ENCODE measurements at places on chromosomes 16 and 17.
A peak's percentile ranks its signal among the peaks of the same experiment; 100 is the strongest.

DNA sequence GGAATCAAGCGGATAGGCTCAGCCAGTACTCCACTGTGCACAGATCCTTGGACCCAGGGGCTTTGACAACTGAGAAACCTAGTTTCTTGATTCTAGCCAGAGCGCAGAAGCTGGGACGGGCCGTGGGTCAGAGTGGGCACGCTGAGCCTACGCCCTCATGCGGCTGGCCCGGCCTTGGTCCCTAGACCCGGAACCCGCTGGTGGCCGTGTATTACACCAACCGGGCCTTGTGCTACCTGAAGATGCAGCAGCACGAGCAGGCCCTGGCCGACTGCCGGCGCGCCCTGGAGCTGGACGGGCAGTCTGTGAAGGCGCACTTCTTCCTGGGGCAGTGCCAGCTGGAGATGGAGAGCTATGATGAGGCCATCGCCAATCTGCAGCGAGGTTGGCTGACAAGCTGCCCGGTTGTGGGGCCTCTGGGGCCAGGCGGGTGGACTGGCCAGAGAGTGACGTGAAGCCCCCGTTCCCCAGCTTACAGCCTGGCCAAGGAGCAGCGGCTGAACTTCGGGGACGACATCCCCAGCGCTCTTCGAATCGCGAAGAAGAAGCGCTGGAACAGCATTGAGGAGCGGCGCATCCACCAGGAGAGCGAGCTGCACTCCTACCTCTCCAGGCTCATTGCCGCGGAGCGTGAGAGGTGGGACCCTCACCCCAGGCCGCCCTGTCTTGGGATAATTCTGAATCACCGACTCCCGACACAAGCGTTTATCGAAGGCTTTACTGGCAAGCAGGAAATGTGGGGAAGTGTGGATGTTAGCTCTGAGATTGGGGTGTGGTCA, 946 bp downstream of the STUB1 start:
- DNase-seq: no peak

DNA sequence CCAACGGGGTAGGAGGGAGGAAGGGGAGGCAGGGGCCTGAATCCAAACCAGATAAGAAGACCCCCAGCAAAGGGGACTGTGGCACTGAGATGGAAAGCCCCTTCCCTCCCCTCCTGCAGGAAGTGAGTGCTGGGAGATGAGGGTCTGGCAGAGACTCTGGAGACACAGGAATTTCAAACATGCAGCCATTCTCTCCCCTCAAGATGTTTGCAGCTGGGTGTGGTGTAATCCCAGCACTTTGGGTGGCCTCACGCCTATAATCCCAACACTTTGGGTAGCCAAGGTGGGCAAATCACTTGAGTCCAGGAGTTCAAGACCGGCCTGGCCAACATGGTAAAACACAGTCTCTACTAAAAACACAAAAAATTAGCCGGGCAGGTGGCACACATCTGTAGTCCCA, 33.9 kb upstream of the FAAP100 start:
- no peak for DNase-seq

DNA sequence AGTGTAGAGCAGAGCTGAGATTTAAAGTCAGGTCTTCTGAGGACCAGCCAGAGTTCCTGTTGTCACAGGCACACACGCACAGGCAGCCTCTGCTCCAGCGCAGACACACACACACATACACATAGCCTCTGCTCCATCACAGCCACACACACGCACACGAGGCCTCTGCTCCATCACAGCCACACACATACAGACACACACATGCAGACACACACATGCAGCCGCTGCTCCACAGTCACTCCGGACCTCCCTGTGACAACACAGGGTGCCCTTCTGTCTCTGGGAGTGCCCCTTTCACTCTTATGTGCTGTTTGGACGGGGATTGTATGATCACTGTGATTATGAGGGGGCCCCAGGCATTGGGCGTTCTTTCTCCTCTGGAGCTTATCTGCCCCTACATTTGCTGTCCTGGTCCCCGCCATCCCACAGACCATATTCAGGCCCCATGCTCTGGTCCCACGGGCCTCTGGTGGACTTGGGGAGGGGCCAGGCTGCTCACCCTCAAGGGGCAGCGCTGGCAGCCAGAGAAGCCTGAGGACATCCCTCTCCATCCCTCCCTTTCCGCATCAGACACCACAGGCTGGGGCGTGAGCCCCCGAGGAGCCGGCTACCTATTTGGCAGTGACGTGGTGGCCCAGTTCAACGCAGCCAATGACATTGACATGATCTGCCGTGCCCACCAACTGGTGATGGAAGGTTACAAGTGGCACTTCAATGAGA, 7.5 kb downstream of the TBX6 start:
- DNase-seq: no peak

- peak; percentile 7 for DNase-seq
These were observed 15.8 kb upstream of the CCL5 start for GRCh38 chr17:35895636-35896587.

- no peak for DNase-seq
These were observed 3.4 kb upstream of the GHDC start for GRCh38 chr17:42197564-42198156.

GRCh38 chr17:14923981-14924380, 341.1 kb downstream of the PMP22 start:
- DNase-seq: no peak

DNA sequence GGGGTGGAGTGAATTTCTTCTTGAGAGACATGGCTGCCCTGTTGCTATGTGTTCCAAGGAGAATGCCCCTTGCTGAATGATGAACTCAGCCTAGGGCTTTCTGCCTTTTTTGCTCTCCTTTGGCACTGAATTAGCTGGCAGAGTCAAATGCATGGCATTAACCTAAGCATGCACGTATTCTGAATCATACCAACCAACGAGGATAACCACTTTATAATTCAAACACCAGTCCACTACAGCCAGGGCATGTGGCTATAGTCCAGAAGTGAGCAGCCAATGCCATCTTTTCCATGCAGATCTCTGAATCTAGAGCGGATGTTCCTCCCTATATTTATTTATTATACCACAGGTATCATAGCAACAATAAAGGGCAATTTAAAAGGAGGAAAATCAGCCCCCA, 15.7 kb downstream of the TMIGD1 start:
- DNase-seq: no peak

GRCh38 chr16:2819939-2820835, 3.1 kb downstream of the PRSS21 start:
- no peak for DNase-seq

GRCh38 chr17:78395155-78395554, 16.7 kb downstream of the PGS1 start:
- DNase-seq: no peak

- DNase-seq: no peak
These were observed 61.6 kb downstream of the GNA13 start for GRCh38 chr17:64994781-64995538.

DNA sequence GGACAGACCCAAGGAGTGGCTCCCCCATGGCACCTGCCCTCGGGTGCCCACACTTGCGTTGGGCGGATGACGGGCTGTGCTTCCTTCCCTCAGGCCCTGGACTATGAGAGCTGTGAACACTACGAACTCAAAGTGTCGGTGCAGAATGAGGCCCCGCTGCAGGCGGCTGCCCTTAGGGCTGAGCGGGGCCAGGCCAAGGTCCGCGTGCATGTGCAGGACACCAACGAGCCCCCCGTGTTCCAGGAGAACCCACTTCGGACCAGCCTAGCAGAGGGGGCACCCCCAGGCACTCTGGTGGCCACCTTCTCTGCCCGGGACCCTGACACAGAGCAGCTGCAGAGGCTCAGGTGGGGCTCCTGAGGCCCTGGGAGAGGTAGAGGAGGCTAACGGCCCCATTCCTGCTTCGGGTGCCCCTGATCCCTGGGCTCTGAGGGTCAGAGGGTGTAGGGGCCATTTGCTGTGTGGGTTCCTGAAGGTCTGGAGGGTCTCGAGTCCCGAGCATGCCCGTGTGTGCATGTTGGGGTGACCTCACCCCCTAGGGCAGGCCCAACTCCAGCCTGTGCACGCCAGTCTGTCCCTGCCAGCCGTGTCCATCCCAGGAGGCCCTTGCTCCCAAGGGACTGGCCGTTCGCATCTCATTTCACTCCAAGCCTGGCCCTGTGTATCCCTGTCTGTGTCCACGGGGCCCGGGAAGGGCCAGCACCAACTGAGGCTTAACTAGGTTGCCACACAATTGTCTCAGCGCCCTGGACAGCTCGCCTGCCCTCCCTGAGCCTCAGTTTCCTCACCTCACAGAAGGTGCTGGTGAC, 10.0 kb downstream of the SLC22A31 start:
- DNase-seq: no peak

GRCh38 chr16:9098377-9099090, 7.1 kb downstream of the HAPSTR1 start:
- DNase-seq: no peak

DNA sequence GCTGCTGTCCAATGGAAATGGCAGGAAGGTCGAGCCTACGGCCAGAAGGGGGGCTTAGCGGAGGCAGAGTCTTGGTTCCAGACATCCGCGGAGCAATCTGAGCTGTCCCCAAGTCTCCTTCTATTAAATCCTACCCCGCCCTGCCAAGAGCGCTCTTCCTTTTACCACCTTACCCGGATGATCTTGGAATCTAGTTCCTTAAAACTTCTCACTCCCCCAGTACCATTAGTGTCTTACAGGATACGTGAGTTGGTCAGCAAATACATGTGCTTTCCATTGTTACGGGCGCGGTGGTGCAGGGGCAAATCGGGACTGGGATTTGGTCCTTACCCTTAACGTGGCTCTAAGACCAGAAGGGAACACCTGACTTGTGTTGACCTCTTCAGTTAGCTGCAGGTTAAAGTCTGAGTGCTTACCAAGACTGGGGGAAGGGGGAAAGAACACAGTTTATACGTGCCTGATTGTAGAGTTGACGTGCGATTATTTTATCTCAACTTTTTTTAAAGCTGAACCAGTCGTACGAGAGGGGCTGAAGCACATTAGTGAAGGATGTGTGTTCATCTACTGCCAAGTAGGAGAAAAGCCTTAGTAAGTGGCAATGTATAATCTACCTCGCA, 495 bp downstream of the TXNDC17 start:
- DNase-seq: no peak

GRCh38 chr16:73383195-73383987, 335.5 kb upstream of the ZFHX3 start:
- DNase-seq: no peak

- DNase-seq: no peak
These were observed 9.8 kb downstream of the MPHOSPH6 start for GRCh38 chr16:82160226-82160625.

GRCh38 chr16:84096447-84097005, 20.2 kb downstream of the MBTPS1 start:
- DNase-seq: no peak

DNA sequence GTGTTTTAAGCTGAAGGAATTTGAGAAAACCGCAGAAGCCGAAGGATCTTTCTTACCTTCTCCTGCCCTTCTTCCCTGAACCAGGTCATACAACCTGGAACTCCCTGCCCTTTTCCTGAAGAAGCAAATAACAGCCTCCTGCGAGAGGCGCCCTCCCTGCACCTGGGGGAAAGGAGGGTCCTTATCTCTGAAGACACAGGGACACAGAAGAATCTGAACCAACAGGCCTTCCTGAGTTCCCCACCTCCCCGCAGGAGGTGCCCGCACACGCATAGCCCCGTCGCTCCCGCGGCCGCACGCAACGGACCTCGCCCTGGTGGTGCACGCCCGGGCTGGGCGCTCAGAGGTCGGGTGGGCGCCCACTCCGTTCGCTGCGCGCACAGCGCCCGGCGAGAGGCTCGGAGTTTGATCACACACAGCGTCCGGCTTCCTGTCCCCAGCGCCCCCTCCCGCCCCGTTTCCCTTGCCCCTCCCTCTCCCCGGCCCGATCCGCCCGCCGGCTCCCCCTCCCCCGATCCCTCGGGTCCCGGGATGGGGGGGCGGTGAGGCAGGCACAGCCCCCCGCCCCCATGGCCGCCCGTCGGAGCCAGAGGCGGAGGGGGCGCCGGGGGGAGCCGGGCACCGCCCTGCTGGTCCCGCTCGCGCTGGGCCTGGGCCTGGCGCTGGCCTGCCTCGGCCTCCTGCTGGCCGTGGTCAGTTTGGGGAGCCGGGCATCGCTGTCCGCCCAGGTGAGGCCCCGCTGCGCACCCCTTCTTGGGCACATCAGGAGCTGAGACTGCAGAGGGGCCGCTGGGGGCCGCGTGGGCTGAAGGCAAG, at the start of gene TNFSF12:
Gene TNFSF12 (plus strand): TSS at position 474 of the 816 bp plus-strand sequence. CDS start 96 bp downstream, at position 570.
- DNase-seq: no peak

GRCh38 chr17:2264067-2264860, 39.3 kb downstream of the SMG6 start:
- DNase-seq: no peak

DNA sequence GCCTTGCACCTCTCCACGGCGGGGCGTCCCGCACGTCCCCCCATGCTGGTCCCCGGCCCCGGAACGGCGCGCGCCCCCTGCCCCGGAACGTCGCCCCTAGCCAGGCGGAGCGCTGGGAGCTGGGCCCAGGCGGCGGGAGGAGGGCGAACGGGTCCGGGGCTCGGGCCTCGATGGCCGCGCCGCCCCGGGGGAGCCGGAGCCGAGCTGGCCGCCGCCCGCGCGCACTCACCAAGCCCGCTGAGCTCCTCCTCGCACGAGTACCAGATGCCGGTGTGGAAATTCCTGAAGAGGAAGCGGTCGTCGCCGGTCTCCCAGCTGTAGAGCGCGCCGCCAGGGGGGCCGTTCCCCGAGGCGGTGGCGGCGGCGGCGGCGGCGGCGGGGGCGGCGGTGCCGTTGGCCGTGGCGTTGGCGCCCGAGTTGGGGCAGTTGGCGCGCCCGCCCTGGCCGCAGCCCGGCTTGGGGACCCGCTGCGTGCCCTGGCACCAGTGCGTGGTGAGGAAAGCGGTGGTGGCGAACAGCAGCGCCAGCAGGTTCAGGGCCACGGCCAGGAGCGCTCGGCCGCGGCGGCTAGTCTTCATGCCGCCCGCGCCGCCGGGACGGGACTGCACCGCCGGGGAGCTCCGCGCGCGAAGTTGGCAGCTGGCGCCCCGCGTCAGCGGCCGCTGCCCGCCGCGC, 530 bp downstream of the GSG1L start:
- DNase-seq: no peak

- DNase-seq: no peak
These were observed 8.8 kb downstream of the TBX4 start for GRCh38 chr17:61460796-61461585.

- DNase-seq: no peak
These were observed 117.7 kb upstream of the WSCD1 start for GRCh38 chr17:5952518-5952917.

GRCh38 chr17:55090079-55090492, 121.5 kb downstream of the STXBP4 start:
- DNase-seq: no peak

GRCh38 chr17:82152114-82152513, 54.1 kb upstream of the FASN start:
- DNase-seq: no peak

Data from AG04449 (cell line).